ENCODE measurements at places on chromosomes 4 and X.

DNA sequence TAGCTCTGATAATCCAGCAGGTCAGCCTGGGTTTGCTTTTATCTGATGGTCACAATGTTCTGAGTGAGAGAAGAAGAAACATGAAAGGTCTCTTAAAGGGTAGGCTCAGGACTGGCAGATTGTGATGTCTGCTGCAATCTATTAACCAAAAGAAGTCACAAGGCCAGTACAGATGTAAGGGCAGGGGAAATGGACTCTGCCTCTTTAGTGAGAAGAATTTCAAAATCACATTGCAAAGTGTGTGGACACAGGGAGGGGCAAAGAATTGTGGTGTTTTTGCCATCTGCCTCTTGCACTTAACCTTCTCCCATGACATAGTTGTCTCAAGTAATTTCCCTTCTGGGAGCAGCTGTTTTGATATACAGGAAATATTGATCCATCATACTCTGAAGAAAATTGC, 40.9 kb downstream of the IL1RAPL1 start:
- peak; percentile 46 for DNase-seq

- DNase-seq, result no peak
Observed at GRCh38 chrX:153877571-153878261, 8.3 kb downstream of the L1CAM start.

DNA sequence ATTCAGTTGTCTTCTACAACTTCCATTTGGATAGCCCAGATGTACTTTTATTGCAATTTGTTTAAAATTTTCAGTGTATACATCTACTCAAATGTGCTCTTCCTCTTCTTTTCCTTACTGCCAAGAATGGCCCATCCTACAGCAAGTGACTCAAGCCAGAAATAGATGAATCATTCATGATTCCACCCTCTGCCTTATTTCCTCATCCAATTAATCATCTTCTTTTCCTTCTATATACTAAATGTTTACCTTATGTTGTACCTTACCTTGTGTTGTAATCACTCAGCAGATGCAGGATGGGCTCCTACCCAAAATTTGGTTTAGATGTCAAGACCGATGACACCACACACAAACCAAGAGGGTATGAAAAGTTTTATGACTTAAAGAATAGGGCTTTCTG, 437.8 kb downstream of the GRXCR1 start:
- DNase-seq, result peak; percentile 54

DNA sequence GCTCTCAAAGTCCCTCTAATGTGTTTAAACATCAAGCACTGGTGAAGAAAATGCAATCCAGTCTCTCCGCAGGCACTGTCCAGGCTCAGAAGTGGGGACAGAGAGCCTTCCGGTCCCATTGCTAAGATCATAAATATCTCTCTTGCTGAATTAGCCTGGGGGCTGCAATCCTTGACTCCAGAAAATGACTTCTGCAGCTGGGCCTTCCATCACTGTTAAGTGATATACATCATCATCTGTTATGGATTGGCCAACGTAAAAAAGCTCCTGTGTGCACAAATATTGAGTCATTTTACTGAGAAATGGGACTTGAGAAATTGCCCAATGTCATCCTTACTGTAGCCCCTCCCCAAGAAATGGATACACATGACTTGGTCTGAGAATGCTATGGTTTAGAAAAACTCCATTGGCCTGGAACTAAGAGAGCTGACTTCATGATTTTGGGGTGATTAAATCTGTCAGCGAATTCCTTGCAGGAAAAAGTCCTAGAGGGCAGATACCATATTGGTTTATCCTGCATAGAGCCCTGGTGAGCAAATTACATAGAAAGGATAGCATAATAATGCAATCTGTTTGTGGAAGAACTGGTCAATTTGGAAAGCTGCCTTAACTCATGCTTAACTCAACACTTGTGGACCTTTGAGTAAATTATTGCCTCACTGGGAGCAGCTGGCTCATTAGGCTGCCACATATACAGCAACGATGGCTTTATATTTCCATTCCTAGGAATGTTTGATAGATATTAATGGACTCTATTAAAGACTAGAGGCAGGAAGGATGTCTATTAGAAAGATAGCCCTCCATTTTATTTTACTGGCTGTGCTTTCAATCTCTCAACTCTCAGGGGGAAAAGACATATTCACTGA, 346.1 kb downstream of the GBA3 start:
- DNase-seq, result no peak

- no peak for DNase-seq
Observed at GRCh38 chrX:119251386-119251785, 15.3 kb downstream of the PGRMC1 start.
